Activated CD4-positive, alpha-beta T cell treated with anti-CD3 and anti-CD28 coated beads for 36 hours (primary cell): ENCODE measurements at places on chromosomes 16 and 17. TPM values are rescaled to one million over a fixed set of nuclear protein-coding genes. Genes with fewer than 3 reads are reported as not detected.

- DNase-seq, result no peak
Measured at GRCh38 chr17:78034429-78035091, 76.1 kb downstream of the TNRC6C start.

DNA sequence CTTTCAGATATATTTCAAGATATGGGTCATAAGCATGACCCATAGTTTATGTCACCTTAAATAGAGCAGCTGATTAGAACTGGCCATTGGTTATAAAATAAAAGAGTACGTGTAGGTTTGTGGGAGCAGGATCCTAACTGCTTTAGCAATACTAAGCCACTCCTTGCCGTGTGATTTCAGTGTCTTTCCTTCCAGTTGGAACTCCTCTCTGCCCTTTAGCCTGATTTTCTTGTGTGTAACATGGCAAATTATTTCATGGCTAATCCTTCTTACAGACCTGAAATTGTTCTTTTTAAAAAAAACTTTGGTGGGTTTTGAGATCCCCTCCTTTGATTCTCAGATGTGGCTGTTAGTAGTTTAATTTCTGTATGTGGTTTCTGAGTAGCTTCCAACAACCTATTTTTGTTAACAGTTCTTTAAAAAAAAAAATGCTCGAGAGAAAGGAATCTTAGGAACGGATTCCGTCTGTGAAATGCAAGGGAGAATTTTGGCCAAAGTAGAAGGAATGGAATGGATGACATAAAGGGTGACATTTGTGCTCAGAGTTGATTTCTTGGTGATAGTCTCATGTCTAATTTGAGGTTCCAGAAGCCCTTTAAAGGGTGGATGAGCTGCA, 39.9 kb downstream of the DHRS7B start:
- DNase-seq, result no peak

- DNase-seq, result no peak
Measured at GRCh38 chr17:78661093-78661770, 84.0 kb upstream of the DNAH17 start.

- no peak for DNase-seq
Measured at GRCh38 chr17:81697261-81698044, 5.7 kb upstream of the MRPL12 start.

GRCh38 chr16:85195900-85196772, 83.9 kb upstream of the CIBAR2 start:
- DNase-seq, result no peak

GRCh38 chr17:66185862-66186261, 6.1 kb downstream of the CEP112 start:
- no peak for DNase-seq

CA5A gene
- not detected for total RNA-seq

- DNase-seq, result peak; percentile 27
Measured at GRCh38 chr17:55341432-55341831, 76.7 kb downstream of the HLF start.

DNA sequence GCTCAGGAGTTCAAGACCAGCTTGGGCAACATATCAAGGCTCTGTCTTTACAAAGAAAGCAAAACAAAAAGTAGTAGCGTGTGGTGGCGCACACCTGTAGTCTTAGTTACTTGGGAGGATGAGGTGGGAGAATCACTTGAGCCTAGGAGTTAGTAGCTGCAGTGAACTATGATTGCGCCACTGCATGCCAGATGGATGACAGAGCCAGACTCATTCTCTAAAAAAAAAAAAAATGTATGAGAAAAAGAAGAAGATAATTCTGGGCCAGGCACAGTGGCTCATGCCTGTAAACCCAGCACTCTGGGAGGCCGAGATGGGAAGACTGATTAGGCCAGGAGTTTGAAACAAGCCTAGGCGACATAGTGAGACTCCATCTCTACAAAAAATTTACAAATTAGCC, 28.5 kb downstream of the STAT5B start:
- no peak for DNase-seq

DNA sequence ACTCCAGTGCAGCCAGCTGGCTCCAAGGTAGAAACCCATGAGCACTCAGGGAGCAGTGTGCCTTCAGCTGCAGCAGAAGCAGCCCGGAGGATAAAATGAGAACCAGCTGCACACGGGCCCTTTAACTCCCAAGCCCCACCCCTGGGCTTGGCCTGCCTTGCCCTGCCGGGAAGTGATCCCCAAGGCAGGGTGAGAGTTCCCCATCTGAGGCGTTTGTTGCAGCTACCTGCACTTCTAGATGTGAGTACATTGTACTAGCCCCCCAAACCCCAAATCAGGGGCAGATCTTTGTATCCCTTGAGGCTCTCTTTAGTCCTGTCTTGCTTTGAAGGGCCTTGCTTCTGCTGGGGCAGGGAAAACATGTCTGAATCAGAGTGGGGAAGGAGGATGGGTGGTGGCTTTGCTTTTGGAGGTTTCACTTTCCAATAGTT, at the start of gene MVP:
Gene MVP, plus strand, starts transcription at position 192 of the 431 bp plus-strand sequence. CDS start 10,088 bp downstream, outside the sequence.
- DNase-seq, result peak; percentile 80

- no peak for DNase-seq
Measured at GRCh38 chr17:248337-249235, 67.1 kb upstream of the DOC2B start.

VAT1L gene
- total RNA-seq, result 0.05 TPM

DNA sequence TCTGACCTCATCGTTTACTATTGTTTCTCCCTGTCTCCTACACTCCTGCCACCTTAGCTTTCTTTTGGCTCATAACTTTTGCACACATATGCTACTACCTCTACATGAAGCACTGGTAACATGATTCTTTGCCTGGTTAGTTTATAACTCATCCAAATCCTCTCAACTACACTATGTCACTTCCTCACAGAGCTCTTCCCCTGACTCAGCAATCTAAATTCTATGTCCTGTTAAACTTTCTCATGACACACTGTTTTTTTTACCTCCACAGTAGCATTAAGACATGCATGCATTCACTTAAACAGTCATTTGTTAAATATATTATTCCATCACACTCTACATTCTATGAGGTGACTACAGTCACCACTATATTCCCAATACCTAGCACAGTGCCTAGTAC, 19.7 kb downstream of the APPBP2 start:
- DNase-seq, result no peak

KRT16 gene
- not detected for total RNA-seq

GPR142 gene
- not detected for total RNA-seq

DNA sequence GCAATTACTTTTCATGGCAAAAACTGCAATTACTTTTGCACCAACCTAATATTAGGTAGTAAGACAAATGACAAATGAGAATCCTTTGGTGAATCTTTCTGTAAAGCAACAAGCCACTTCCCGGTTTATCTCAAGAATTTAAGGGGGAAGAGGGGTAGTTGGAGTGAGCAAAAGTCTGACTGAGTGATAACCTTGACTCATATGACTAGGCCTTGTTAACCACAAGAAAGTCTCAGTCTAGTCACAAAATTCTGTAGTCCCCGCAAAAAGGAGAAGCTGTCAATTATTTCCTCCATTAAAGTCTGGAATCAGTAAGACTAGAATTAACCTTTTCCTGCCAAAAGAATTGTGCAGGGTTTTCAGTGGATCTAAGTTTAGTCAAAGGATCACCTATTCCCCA, 72.2 kb upstream of the GNAO1 start:
- DNase-seq, result no peak

SUMO2 gene
- 594 TPM for total RNA-seq

GRCh38 chr17:77343031-77343800, 202.4 kb downstream of the SEC14L1 start:
- no peak for DNase-seq

DNA sequence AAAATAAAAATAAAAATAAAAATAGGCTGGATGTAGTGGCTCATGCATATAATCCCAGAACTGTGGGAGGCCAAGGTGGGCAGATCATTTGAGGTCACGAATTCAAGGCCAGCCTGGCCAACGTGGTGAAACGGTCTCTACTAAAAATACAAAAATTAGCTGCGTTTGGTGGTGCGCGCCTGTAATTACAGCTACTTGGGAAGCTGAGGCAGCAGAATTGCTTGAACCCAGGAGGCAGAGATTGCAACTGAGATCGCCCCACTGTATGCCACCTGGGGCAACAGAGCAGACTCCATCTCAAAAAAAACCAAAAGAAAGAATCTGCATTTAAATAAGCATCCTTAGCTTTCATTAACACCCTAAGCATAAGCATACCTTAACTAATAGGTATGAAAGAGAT, 33.8 kb downstream of the YWHAE start:
- DNase-seq, result no peak

HES7 gene
- total RNA-seq, result 3.2 TPM

DNA sequence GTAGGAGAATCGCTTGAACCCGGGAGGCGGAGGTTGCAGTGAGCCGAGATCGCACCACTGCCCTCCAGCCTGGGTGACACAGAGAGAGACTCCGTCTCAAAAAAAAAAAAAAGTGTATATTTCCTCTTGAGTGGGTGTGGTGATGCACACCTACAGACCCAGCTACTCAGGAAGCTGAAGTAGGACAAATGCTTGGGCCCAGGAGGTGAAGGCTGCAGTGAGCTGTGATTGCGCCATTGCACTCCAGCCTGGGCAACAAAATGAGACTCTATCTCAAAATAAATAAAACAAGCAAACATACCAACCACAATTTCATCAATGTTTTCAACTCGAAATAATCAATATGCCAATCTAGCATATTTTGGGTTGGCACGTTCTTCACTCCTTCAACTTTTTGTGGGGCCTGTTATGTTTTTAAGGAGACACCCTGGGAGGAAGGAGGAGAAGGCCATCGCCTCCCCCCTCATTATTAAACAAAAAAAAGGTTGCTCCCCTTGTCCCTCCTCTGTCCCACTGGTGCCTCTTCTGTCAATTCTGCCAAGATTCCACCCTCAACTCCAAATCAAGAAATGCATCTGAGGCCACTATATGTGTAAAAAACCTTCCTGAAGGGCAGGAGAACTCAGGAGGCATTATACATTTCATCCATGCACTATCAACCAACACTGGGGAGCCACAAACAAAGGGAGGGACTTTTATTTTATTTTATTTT, 52.4 kb upstream of the ATF7IP2 start:
- no peak for DNase-seq

DNA sequence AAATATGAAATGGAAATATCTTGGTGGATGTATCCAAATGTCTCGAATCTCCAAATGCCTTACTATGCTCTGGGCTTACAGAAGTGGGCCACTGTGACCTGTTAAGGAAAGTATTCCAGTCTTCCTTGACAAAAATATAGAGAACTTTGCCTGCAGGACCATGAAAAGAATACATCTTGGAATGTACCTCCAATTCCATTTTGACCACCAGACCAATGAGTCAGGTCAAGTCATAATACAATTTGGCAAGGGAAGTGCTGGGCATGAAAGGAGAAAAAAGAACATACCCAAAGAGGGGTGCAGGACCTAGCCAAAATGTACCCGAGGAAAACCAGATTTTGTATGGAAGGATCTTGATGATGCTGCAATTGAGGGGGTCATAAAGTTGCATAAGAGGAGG, 1153.7 kb upstream of the GOT2 start:
- no peak for DNase-seq

DNA sequence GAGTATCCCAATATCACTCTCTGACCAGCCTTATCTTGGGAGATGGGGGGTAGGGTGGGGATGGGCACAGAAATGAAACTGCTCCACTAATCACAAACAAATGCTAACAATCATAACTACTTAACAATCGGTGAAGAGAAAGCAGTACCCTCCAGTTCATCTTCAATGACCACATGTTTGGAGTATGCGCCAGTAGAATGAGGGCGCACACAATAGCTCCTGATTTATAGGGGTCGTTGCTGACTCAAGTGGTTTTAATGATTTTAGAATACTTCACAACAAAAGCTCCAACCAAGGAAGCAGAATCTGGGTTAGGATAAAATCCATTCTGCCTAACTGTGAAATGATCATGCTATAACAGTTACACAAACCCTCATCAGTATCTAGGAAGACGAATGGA, 184.4 kb downstream of the AATF start:
- no peak for DNase-seq

DNA sequence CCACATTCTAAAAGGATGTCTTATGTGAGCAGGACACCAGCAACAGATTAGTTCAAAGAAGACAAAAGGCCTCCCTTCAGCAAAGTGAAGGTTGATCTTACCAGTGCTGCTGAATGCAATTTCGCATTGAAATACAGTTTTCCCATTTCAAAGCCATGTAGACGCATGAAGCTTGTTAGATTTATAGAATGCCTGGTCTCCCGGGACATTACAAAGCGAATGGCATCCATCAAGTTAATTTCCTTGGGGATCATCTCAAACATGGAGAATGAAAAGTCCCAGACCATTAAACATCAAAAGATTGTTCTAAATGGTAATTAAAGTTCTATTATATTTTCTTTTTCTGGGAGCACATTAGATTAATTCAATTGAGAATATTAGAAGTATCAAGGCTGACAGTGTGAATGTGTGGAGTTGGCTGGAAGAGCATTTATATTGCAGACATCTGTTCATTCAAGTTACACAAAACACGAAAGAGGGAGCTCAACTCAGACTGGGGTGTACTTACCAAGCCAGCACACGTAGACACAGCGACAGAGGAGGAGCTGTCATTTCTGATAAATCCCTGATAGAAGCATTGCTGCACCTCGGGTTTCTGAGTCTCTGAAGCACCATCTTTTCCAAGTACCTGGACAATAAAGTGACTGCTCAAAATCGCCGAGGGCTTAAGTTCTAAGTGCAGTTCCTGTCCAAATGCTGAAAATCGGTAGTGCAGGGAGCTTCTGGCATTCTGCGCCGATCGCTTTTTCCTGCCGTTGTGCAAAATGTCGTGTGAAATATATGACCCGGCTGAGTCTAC, 3.8 kb downstream of the ADAMTS18 start:
- DNase-seq, result no peak

- DNase-seq, result no peak
Measured at GRCh38 chr16:17561056-17561455, 90.3 kb upstream of the XYLT1 start.

GRCh38 chr16:67157106-67157748, 2.5 kb downstream of the TRADD start:
- no peak for DNase-seq

- DNase-seq, result no peak
Measured at GRCh38 chr17:58985367-58985766, 121.3 kb downstream of the TRIM37 start.

DNA sequence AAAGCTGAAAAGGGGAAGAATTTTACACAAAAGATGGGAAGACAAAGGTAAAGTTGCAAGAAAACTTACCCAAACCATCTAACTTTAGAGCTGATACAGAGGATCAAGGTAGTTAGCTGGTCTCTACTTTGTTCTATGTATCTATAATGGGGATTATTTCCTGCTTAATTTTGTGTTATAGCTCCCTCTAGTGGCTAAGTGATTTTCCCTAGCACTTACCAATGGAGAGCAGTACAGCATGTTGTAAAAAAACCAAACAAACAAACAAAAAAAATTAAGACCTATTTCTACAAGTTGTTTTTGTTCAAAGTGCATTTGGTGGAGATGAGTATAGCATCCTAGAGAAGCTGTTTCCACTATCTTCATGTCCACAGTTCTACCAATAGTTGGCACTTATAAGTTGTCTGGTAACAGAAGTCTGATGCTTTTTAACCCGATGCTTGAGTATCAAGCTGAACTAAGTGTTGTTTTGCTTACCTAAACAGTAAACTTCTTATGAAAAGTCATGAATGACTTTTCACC, 7.5 kb downstream of the SRSF1 start:
- DNase-seq, result no peak

RAB11FIP4 gene
- 41.4 TPM for total RNA-seq

GRCh38 chr17:56581635-56582627, 11.6 kb upstream of the NOG start:
- DNase-seq, result no peak
